ENCODE measurements at places on chromosomes 2 and 18.
A peak's percentile ranks its signal among the peaks of the same experiment; 100 is the strongest.

- no peak for DNase-seq
Measured at GRCh38 chr2:72211350-72211749, 63.7 kb upstream of the CYP26B1 start.

DNA sequence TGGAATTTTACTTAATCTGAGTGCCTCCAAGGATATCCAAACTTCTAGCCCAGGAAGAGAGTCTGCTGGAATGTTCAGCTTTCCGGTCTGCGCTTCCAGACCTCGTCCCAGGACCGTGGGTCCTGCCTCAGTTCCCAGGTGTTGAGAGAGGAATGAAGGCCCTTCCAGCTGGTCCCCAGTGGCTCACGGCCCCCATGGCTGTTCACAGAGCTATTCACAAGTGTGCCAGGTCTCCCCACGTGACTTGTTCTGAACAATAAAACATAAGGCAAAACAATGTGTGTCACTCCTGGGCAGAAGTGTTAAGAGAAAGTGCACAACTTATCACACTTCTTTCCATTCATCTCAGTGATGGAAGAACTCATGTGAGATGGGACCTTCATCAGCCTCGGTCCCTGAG, 20.1 kb upstream of the TEX51 start:
- DNase-seq: no peak

GRCh38 chr2:195694553-195694952, 37.5 kb downstream of the SLC39A10 start:
- no peak for DNase-seq

DNA sequence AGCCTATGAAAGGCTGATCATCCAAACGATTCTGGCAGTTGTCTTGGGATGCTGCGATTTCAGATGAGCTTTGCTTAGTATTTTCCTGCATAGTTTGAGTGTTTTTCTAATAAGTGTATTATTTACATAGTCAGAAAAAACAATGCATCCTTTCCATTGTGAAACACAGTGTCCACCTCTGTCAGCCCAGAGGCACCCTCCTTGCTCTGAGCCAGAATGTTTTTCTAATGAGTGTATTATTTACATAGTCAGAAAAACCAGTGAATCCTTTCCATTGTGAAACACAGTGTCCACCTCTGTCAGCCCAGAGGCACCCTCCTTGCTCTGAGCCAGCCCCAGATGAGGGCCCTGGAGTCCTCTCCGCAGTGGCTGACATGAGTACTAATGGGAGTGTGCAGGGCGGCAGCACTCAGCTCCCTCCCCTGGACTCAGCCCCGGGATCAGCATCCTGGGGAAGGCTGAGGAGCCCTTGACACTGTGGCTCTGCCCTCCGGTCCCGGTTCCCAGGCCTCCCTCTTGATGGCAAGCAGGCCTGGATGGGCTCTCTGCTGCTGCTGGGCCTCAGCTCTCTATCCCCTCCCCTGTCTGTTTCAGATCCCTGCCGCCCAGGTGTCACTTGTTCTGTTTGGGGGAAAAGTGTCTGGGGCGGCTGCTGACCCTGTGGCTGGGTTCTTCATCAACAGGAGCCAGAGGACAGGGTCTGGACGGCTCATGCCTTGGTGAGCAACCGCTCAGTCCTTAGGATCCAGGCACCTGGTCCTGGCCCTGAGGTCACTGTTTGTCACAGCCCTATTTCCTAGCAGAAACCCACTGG, 5.9 kb downstream of the MFSD2B start:
- peak; percentile 43 for DNase-seq

DNA sequence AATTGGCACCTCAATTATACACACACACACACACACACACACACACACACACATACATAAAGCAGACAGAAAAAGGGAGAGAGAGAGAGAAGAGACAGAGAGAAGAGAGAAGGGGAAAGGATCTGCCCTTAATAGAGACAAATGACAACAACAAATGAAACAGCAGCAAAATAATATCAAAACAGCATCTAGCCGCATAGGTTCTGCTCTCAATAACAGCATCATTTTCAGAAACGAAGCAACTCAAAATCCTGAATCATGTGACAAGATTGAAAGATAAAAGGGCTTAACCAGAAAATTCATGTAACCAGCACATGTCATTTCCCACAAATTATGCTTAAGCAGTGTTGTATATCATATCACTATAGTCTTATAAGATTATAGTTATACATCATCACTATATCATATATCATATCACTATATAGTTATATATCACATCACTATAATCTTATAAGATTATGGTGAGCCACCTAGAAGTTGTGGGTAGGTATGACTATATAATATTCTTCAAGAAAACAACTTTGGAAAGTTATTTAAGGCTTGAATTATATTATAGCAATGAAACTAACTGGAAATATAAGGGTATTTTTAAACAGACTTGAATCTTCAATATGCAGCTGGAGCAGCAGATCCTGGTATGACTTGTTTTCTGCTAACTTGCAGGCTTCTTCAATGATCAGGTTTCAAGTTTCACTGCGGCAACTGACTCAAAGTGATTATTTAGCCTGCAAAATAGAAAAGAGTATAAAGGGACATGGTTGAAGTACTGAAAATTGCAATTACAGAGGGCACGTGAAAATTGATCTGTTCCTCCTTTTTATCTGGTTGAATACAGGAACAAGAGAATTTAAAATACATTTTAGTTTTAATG, 16.1 kb upstream of the VPS54 start:
- DNase-seq: no peak

GRCh38 chr2:159713631-159714246, 1.4 kb downstream of the MARCHF7 start:
- DNase-seq: peak; percentile 22

- DNase-seq: peak; percentile 53
Measured at GRCh38 chr2:10668402-10669012, 21.3 kb downstream of the NOL10 start.

All from fibroblast of the conjunctiva (primary cell).